ENCODE measurements at places on chromosomes 2 and 18.
A peak's percentile ranks its signal among the peaks of the same experiment; 100 is the strongest.

- H3K27ac ChIP-seq, result peak overlapping the region; percentile 66
- H3K4me3 ChIP-seq, result no peak overlapping the region
- H3K4me1 ChIP-seq, result peaks cover 37% of the 10 kb centered on the region
- H3K27me3 ChIP-seq, result no peaks in the 10 kb centered on the region
Measured at GRCh38 chr2:13015532-13016320, 299.0 kb downstream of the TRIB2 start.

GRCh38 chr2:209005371-209005770 lies 418.5 kb upstream of the MAP2 start:
- no peak for DNase-seq
- no peaks in the 10 kb centered on the region for H3K36me3 ChIP-seq
- H3K27ac ChIP-seq, result no peak overlapping the region

DNA sequence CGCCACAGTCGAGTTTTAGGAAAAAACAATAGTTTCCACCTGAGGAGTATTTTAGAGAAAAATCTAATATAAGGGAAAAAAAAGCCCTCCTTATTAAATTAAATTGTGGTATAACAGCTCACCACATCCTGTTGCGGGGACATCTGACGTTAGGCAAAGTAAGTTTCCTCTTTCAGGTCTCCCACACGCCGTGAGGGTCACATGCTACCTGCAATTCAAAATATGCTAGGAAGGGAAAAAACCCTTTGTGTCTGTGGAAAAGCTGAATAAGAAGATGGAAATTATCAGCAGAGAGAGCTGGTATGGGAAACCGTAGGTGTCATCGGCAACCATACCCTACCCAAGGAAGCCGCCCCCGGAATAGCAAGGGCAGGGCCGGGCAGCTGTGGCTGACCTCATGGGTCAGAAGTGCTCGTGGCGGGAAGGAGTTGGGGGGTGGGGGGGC lies 128.0 kb downstream of the NFATC1 start:
- DNase-seq, result no peak
- H3K36me3 ChIP-seq, result no peaks in the 10 kb centered on the region
- no peak overlapping the region for H3K4me3 ChIP-seq
- no peaks in the 10 kb centered on the region for H3K4me1 ChIP-seq
- H3K27ac ChIP-seq, result no peak overlapping the region

DNA sequence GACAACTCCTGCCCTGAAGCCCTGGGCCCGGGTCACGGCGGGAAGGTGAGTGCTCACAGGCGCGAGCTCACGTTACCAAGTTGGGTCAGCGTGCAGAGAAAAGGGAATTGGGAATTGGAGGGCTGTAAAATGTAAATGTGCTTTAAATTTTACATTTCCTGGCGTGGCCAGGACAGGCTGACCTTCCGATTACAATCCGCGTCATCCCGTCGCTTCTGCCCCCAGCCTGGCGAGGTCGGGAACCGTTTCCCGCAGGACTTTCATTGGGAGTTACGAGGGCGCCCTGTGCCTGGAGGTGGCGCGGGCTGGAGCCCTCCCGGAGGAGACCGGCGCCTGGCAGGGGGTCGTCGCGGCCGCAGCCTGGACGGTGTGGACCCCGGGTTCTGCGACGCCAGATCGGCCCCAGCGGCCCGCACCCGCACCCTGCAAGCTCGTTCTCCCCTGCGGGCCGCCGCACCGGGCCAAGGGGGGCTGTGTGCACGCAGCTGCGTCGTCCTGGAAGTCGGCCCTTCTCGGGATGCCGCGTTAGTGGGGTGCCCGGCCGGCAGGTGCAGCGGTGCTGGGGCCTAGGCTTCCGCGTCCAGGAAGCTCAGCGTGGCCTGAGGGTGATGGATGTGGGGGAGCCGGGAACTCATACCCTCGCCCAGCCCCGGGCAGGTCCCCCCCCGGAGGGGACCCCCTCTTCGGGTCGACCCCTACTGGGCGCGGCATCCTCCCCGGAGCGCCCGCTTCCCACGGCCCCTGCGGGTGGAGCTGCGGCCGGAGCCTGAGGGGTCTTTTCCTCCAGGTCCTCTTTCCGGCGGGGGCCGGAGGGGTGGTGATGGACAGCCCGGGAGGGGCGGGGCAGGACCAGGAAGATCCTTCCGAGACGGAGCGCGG lies 63.9 kb downstream of the LRRFIP1 start:
- peaks cover 46% of the 10 kb centered on the region for H3K27me3 ChIP-seq
- no peaks in the 10 kb centered on the region for H3K36me3 ChIP-seq

DNA sequence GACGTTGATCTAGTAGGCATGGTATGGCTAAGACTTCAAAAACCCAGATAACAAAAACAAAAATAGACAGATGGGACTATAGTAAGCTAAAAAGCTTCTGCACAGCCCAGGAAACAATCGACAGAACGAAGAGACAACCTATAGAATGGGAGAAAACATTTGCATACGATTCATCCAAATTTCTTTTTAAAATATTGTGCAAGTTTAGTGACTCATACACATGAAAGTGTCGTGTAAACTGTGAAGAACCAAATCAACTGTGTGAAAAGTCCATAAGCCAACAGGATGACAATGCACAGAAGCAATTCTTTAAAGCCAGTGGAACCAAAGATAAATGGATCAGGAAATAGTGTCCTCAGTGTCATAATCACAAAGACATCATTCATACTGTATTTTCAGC lies 671.1 kb downstream of the RNF144A start:
- no peak overlapping the region for H3K4me3 ChIP-seq
- H3K4me1 ChIP-seq, result no peaks in the 10 kb centered on the region

GRCh38 chr2:224014336-224014735 lies 24.8 kb downstream of the SERPINE2 start:
- no peaks in the 10 kb centered on the region for H3K36me3 ChIP-seq
- no peak overlapping the region for H3K4me3 ChIP-seq
- H3K27ac ChIP-seq, result no peak overlapping the region
- peaks cover under 1% of the 10 kb centered on the region for H3K4me1 ChIP-seq
- H3K27me3 ChIP-seq, result no peaks in the 10 kb centered on the region

- peak; percentile 53 for DNase-seq
- H3K4me1 ChIP-seq, result peaks cover 38% of the 10 kb centered on the region
- peak overlapping the region; percentile 76 for H3K4me3 ChIP-seq
- no peaks in the 10 kb centered on the region for H3K36me3 ChIP-seq
Measured at GRCh38 chr2:63842149-63843061, 709 bp downstream of the UGP2 start.

DNA sequence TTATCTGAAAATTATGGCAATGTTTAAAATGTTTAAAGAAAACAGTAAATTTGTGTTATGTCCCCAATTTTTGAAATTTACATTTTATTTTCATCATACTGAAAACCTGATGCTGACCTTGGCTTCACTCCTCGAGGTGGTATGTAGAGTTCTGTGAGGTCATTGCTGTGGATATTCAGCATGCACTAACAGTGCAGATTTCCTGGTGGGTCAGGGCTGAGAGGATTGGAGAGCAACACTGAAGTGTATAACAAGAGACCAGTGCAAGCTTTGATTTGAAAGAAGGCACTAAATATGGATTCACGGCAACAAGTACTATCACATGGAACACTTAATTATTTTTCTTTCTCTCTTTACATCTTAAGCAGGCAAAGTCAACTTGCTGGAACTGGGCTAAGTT lies 134.1 kb downstream of the SLC8A1 start:
- no peaks in the 10 kb centered on the region for H3K27me3 ChIP-seq
- H3K36me3 ChIP-seq, result peaks cover 6% of the 10 kb centered on the region
- peaks cover 19% of the 10 kb centered on the region for H3K4me1 ChIP-seq
- no peak overlapping the region for H3K27ac ChIP-seq
- H3K4me3 ChIP-seq, result no peak overlapping the region

DNA sequence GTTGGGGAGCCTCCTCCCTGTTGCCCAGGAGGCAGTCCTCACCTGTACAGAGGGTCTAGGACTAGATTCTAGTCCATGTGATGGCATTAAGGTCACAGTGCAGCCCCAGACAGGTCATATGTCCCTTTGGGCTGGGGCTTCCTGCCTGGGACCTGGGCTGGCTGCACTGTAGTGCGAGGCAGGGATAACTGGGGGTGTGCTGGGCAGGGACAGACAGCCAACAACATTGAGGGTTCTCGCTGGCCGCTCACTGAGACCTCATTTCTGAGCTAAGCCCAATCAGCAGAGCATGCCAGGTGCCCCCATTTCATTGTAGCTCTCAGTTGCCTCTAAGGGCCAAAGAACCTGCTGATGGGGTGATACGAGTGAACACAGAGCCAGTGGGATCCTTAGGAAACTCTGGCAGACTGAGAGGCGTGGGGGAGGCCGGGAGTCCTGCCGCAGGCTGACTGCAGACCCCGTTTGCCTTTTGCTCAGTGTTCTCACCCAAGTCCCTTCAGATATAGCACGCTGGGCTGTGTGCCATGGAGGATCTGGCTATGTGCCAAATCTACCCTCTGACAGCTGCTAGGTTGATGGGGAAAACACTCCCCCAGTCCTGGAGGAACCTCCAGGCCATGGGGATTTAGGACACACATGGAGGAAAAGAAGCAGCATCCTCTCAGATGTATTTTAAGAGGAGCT lies 51.9 kb downstream of the DYSF start:
- DNase-seq, result no peak
- H3K4me3 ChIP-seq, result no peak overlapping the region
- no peaks in the 10 kb centered on the region for H3K4me1 ChIP-seq
- no peak overlapping the region for H3K27ac ChIP-seq
- H3K27me3 ChIP-seq, result no peaks in the 10 kb centered on the region
